ENCODE measurements at places on chromosomes 12 and 14. TPM values are rescaled to one million over a fixed set of nuclear protein-coding genes. Genes with fewer than 3 reads are reported as not detected.

Gene RFX4
- not detected for polyA plus RNA-seq

Gene FAM90A1
- 0.32 TPM for polyA plus RNA-seq

Gene KLRC2
- not detected for polyA plus RNA-seq

Gene TAS2R10
- polyA plus RNA-seq, result not detected

Gene OR11H6
- polyA plus RNA-seq, result not detected

Gene PLEK2
- polyA plus RNA-seq, result not detected

Gene ANKS1B
- polyA plus RNA-seq, result 0.08 TPM

Gene LAG3
- polyA plus RNA-seq, result 0.07 TPM

Gene MEG3
- 3.9 TPM for polyA plus RNA-seq

Measured in K562 (cell line).